ENCODE measurements at places on chromosomes 7 and 10.
A peak's percentile ranks its signal among the peaks of the same experiment; 100 is the strongest.

DNA sequence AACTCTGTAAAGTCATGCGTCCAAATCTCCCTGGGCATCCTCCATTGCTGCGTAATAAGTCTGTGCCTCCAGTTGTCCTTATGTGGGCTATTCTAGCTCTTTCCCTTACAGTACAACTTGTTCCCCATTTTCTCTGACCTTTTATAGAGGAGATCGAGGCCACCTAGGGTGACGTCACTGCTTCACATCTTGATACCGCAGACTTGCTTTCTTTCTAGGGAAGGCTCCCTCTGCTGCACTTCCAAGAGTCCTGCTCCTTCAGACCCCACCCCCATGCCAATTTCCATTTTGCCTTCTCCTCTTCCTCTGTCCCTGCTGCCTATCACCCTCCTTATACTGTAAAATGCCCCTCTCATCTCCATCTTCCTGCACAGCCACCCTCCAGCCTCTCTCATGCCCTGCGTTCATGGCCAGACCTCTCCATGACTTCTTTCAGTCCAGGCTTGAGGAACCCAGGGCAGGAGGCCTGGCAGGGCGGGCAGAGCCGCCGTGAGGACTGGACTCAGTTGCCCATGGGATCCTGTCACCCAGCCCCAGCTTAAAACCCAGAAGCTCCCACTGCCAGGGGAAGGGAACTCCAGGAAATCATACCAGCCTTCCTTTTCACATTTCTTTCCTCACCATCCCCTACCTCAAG is 57.5 kb downstream of the CAMK1D start:
- no peak for DNase-seq

DNA sequence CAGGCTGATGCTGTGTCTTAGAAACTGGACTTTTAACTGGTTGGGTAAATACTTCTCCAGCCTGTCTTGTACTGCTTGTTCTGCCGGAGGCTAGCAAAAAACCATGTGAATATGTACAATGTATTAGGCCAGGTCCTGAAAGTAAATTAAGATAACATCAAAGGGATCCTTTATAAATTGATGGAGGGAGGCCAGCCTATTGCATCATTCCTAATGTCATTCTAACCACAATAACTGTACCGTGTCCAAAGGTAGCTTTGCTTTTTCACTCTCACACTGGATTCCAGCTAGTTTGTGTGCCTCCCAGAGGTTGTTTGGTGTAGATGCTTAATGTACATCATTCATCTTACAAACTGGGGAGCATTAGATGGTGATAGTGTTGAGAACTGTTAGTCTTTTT is 91.2 kb upstream of the SEM1 start:
- no peak for DNase-seq

- DNase-seq, result peak; percentile 1
Measured at GRCh38 chr10:131514454-131514853, 202.9 kb upstream of the TCERG1L start.

GRCh38 chr7:359226-359765 is 69.3 kb downstream of the FOXL3 start:
- no peak for DNase-seq

DNA sequence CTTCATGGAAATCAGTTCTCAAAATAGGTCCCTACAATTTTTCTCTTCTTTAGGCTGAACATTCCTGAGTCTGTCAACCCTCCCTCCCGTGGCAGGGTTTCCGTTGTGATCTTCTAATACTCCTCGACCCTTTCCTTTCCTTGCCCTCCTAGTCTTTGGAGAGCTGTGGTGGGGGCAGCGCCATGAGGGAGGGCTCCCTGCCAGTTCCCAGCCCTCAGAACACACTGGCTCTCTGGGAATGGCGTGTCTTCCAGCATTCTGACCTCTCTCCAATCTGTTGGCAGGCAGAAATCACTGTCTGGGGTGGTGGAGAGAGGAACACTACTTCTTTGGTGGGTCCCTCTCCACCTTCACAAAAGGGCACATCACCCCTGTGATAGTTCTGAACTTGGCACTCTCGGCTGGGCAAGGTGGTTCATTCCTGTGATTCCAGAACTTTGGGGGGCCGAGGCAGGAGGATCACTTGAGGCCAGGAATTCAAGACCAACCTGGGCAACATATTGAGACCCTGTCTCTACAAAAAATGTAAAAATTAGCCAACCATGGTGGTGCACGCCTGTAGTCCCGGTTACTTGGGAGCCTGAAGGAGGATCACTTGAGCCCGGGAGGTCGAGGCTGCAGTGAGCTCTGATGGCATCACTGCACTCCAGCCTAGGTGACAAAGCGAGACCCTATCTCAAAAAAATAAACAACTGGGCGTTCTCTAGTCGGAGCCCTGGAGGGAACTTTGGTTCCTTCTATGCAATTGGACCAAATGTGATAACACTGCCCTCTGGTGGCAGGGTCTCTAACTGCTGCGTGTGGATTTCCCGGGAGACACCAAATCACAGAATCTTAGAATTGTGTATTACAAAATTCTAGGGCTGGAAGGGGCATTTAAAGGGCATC is 13.1 kb upstream of the ARPC1A start:
- peak; percentile 60 for DNase-seq

GRCh38 chr7:107103369-107103768 is 58.9 kb downstream of the PRKAR2B start:
- DNase-seq, result peak; percentile 82

- no peak for DNase-seq
Measured at GRCh38 chr10:75061709-75062505, 49.5 kb upstream of the SAMD8 start.

DNA sequence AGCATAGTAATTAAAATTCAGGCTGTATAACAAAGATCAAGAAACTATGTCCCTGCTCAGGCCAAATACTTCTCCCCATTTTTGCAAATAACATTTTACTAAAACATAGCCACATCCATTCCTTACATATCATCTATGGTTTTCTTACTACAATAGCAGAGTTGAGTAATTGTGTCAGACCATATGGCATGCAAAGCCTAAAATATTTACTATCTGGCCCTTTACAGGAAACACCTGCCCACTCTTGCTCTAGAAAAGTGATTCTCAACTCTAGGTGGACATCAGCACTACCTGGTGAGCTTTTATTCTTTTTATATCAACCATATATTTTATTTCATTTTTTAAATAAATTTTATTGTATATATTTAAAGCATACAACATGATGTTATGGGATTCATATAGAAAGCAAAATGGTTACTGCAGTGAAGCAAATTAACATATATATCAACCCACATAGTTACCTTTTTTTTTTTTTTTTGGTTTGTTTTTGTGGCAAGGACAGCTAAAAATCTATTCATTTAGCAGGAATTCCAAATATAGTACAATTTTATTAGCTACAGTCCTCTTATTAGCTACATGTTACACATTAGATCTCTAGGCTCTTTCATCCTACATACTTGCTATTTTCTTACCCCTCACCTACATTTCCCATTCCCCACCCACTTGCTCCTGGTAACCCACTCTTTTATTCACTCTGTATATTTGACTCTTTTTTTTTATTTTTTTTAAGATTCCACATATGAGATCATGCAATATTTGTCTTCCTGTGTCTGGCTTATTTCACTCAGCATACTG is 19.6 kb downstream of the ABI1 start:
- no peak for DNase-seq

- DNase-seq, result no peak
Measured at GRCh38 chr10:69179089-69179742, 818 bp upstream of the SUPV3L1 start.

GRCh38 chr7:155311826-155312537 is 14.3 kb downstream of the INSIG1 start:
- no peak for DNase-seq

DNA sequence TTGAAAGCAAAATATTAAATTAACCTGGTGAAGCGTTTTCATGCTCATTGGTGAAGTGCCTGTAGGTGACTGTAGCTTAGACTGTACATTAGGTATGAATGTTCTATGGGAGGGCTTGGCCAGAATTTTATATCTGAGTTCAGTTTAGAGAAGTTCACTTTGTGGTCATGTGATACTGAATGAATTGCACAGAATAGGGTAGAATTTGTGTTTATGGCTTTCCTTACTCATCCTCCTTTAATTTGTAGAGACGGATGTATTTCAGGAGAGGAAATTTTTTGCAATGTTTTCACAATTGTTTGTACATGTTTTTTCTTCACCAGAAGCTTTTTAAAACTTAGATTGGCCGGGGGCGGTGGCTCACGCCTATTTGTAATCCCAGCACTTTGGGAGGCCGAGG is 32.3 kb downstream of the REEP3 start:
- peak; percentile 28 for DNase-seq

DNA sequence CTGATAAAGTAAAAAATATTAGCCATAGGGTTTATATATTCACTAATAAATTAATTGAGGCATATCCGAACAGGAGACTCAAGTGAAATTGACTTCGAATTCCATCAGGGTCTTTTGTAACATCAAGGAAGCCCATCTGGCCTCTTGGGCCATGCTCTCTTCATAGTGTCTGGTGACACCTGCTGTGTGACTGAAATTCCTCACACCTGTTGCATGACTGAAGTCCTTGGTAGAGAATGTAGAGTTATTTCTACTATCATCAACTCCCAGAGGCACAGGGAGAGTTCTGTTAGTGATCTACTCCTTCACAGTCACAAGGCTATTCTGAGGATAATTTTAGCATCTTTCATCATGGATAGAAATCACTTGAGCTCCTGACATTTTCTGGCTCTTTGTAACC is 138.3 kb upstream of the LSM8 start:
- no peak for DNase-seq

DNA sequence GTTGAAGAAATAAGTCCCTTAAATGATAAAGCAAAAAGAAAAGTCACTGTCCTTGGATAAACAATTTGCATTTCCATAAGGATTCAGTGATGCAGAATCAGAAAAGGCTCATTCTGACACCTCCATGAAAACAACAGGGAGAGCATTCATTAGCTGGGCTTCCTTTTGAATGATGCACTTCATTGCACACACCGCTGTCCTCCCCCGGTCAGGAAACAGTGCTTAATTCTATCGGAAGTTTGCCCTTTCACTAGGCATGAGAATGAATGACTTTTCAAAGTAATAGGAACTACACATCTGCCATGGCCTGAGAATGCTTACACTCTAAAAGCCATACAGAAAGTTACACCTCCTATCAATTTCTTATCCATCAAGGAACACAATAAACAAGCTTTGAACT is 4.2 kb downstream of the PCDH15 start:
- no peak for DNase-seq

DNA sequence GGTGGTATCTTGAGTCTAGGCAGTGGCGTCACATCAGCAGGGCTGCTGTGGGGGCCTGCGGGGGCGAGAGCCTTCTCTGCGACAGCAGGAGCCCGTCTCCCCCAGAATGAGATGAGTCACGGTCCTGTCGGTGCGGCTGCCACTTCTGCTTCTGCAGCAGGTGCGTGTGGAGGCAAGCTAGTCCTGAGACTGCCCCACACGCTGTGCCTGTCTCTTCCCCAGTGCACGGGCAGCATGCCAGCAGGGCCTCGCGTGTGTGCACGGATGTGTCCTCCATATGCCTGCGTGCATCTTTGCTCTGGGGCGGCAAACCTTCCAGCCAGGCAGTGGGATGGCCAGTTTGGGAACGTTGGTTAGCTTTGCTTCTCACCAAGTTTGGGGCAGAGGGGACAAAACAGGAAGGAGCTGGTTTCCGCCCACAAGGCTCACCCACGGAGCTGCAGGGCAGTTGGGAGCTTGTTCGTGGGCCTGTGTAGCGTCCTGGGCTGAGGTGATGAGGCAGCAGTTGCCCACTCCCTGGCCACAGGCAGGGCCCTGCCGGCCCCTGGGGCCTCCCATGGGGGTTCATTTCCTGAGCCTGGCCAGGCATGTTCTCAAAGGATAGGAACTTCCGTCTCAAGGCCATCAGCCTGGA is 60.8 kb upstream of the PPIF start:
- DNase-seq, result no peak

- no peak for DNase-seq
Measured at GRCh38 chr10:90413196-90413595, 444.6 kb downstream of the HTR7 start.

- no peak for DNase-seq
Measured at GRCh38 chr10:53491774-53492173, 719.2 kb upstream of the MBL2 start.

DNA sequence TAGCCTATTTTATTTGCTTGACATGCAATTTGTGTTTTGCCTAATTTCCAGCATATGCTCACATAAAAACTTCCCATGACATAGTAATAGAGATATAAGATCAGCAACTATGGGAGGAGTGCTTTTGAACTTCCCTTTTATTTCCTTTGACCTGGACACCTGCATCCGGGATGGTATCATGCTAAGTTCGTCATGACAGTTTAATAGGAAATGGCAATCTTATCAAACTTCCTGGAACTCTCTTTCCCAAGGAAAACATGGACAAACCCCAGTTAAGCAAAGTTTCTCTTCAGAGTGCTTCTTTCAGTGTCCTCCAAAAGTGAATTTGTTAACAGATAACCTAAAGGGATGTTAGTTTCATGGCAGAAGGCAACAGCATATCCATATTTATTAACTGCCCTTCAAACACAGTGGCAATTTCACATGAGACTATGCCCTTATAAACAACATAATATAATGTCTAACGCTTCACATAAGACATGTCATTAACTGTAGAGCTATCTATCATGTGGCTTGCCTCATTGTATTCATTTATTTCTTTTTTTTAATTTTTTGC is 474.7 kb upstream of the SEMA3A start:
- no peak for DNase-seq

DNA sequence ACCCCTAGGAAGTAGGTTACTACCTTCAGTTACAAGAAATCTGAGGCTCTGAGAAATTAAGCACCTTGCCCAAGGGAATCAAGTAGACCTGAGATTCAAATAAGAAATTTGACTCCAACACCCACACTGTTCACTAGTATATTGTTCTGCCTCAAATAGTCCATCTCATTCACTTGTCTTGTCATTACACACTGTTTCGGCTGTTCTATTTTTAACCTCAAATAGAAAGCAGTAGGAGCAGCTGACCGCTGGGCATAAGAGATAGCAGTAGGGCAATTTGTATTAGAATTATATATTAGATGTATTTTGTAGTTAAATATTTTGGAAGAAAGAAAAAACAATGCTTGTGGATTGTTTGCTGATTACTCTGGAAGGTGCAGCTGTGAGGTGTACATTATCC is 185.1 kb downstream of the INHBA start:
- DNase-seq, result no peak

- DNase-seq, result peak; percentile 49
Measured at GRCh38 chr10:119251315-119251708, 43.9 kb downstream of the GRK5 start.

DNA sequence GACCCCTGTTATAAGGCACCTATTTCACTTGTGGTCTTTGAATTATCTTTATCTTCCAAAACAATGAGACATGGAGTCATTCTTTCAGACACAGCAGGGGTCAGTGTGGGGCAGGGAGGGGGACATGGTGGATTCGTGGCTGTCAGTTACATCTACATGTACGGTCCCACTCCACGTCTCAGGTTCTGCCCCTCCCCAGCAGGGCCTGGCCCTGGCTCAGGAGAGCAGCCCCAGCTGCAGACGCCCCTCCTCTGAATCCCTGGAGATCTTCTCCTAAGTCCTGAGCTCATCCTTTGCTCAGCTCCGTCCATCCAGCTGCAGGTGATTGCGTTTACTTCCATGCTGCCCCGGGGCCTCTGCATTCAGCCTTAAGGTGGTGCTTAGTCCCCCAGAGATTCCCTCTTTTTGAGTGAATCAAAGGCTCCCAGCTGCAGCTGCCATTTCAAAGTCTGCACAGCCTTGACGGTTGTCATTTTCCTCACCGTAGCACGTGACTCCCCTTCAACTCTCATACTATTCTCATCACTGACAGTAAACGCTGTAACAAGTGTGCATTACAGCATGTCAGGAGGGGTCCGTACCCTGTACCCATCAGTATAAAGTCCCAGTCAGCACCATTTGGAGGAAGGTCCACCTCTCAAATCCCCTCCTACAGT is 113.4 kb upstream of the TCERG1L start:
- no peak for DNase-seq
